ENCODE measurements at places on chromosomes 5 and 9.
A peak's percentile ranks its signal among the peaks of the same experiment; 100 is the strongest.

DNA sequence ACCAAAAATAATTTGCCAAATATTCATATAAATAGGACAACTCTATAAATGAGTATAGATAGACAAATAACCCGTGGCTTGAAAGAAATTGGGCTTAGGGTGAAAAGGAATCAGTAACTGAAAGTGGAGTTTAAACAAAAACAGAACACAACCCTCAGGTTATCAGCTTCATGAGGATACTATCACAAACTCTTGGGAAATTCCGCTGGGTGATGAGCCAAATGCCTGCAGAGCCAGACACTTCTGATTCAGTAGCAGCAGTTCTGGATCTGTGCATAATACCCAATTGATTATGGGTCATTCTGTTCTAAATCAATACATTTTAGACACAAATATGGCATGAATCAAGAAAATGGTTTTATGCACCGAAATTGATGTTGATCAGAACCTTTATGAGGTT lies 72.4 kb downstream of the CAMK4 start:
- no peak for DNase-seq

DNA sequence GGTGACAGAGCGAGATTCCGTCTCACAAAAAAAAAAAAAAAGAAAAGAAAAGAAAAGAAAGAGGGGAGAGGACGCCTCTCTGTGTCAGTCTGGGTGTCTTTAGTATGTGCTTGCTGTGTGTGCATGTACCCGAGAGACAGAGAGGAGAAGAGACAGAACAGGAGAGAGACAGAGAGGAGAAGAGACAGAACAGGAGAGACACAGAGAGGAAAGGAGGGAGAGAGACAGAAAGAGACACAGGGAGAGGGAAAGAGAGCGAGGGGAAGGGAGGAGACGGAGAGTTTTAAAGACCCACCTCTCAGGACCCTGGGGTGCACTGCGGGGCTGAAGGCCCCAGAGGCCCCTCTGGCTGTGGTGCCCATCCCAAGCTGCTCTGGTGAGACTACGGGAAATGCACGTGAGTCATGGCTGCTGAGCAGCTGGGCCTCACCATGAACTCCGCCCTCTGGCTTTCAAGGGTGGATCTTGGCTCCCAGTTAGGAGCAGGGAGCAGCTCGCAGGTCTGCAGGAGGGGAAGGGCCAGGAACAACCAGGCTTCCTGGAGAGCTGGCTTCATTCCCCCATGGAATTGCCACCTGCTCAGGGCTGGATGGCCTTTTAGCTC lies 7.9 kb downstream of the SLC6A3 start:
- DNase-seq, result peak; percentile 87

DNA sequence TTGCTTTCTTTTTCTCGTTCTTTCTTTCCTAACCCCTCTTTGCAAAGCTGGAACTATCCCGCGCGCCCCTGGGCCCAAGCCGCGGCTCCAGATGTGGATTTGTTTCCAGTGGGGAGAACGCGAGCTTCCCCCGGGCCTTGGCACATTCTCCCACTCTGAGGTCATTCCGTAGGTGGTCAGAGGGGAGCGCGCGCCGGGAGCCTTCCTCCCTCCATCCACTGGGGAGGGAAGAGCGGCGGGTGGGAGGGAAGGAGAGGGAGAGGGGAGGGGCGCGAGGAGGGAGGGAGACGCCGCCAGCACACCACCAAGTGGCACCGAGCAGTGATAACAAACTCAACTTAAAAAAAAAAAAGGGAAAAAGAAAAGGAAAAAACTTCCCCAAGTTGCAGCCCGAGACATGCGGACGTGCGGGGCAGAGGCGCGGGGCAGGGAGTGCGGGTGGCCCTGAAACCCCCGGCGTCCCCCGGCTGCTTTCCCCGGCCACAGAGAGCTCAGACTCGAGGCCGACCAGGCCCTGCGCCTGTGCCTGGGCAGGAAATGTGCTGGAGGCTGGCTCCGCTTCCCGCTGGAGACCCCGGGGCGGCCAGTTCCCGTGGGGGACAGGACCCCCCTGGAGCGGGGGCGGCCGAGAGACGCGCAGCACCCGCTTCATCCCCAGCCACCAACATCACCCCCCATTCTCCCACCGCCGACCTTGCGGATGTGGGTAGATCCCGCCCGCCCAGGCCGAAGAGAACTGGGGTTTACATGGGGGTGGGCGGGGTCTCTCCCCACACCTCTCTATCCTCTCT lies 3.1 kb downstream of the IER5L start:
- DNase-seq, result peak; percentile 87

- DNase-seq, result no peak
Measured at GRCh38 chr5:125583321-125584139, 837.1 kb upstream of the ZNF608 start.

DNA sequence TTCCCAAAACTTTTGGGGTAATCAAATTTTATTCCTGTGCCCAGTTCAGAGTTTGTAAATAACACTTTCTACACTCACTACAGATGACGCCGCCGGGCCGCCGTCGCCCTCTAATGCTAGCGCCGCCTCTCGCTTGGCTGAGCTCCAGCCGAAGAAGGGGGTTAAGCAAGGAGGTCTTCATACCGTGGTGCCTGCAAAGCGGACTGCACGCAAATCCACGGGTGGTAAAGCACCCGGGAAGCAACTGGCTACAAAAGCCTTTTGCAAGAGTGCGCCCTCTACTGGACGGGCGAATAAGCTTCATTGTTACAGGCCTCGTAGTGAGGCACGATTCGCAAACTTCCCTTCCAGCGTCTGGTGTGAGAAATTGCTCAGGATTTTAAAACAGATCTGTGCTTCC lies 280.4 kb downstream of the MEF2C start:
- DNase-seq, result no peak

DNA sequence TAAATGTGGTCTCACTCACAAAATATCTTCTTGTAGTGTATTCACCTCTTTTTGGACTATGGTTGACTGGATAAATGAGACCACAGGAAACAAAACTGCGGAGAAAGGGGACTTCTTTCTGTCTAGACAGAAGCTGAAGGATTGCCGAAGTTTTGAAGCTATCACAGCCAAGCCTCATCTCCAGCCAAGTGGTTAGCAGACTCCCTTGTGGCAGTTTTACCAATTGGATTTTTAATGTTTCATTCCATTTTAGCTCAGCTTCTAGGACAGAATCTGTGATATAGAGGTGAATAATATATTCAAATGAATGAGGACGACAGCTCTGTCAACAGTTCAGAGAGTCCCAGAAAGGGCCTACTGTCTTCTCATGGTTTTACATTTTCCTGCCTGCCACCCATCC lies 215.7 kb upstream of the ZNF608 start:
- DNase-seq, result no peak

DNA sequence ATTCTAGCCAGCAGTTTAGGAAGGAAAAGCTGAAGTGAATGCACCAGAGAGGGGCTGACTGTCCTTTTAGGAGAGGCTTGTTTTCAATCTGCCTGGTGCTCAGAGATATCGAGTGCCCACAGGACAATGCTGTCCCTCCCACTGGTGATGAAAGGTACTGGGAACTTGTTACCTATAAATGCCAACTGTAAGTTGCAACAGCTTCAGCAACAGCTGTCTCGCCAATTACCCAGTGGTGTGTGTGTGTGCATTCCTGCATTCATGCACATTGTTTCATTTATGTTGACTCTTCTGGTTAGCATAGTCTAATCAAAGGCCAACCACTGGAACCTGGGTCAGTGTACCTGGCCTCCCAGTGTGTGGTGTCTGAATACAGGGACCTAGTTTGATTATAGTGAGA lies 161.1 kb downstream of the CSNK1G3 start:
- DNase-seq, result no peak

- DNase-seq, result peak; percentile 60
Measured at GRCh38 chr5:67404256-67405100, 207.9 kb upstream of the CD180 start.

GRCh38 chr5:153624451-153624765 lies 133.9 kb downstream of the GRIA1 start:
- DNase-seq, result no peak

DNA sequence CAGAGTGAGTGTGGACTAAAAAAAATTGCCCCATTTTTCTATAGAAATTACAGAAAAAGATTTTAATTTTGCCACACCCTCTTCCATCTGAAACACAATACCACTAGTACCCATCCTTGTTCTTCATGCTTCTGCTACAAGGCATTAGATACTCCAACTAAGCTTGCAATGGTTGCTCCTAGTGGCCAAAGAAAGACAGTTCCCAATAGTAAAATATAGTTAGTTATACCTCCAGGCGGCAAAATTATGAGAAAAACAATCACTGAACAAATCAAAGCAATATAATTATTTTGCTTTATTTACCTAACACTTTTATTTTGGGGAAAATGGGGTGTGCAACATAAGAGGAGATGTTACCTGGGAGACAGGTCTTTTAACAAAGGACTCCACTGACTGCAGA lies 101.2 kb downstream of the RAPGEF6 start:
- no peak for DNase-seq

GRCh38 chr9:124766815-124767554 lies 4.1 kb downstream of the NR6A1 start:
- peak; percentile 50 for DNase-seq

All from RWPE1 (cell line).